GM12865 (cell line): ENCODE measurements at places on chromosomes 3 and 15.

DNA sequence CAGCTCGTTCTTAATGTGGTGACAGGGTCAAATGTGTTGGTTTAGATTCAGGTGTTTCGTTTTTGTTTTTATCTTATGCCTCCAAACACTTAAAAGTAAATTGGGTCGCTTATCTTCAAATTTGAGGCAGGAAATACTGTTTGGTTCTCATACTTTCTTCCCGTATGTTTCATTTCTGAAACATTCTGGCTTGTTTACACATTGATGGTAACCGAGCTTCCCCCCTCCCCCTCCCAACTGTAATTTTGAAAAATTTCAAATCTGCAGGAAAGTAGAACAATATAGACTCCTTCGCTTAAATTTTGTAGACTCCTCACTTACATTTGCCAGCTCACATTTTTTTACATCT, 64.9 kb downstream of the CMTM8 start:
- no peak for DNase-seq

DNA sequence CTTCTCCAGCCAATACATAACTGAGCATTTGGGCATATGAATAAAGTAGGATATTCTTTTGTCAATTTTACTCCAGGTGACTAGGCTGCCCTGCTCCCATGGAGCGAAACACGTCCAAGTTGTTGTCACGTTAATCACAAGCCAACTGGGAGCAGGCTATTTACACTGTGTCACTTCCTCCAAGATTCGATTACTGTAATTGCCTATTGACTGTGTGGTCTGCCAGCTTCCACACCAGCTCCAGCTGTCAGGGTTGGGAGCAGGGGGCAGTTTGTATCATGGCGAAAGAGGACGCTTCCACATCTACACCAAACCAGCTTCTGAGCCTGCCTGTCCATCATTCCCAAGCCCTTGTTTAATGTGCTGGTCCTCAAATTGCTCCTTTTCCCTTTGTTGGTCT, 89.2 kb upstream of the RORA start:
- no peak for DNase-seq

DNA sequence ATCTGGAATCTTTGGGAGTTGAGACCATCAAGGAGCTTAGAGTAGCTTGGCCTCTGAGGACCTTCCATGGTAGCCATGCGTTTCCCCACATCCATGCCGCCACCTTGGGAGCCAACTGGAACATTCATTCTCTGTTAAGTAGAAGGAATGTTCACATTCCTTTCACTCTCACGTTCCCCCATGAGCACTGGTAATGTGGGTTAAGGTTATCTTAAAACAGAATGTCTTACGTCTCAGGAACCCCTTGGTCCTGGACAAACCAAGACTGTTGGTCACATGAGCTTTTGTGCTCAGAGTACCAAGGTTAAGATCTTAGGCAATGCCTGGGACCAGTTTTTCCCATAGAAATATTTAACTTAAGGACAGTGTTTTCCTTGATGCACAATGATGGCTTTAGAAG, 211.7 kb upstream of the UBE2E1 start:
- no peak for DNase-seq

DNA sequence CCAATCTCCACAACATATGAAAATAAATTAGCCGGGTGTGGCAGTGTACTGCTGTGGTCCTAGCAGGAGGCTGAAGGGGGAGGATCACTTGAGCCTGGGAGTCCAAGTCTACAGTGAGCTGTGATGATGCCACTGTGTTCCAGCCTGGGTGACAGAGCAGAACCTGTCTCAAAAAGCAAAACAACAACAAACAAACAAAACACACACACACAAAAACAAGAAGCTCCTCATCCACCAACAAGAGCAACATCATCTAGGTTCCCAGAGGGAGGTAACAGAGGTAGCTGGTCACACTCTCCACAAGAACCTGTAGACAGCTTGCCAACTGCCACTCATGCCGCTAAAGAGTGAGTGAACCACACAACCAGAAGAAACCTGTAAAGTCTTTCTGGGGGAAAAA, 34.8 kb downstream of the PTPN9 start:
- no peak for DNase-seq

GRCh38 chr15:34776606-34777105, 18.7 kb downstream of the ACTC1 start:
- no peak for DNase-seq

DNA sequence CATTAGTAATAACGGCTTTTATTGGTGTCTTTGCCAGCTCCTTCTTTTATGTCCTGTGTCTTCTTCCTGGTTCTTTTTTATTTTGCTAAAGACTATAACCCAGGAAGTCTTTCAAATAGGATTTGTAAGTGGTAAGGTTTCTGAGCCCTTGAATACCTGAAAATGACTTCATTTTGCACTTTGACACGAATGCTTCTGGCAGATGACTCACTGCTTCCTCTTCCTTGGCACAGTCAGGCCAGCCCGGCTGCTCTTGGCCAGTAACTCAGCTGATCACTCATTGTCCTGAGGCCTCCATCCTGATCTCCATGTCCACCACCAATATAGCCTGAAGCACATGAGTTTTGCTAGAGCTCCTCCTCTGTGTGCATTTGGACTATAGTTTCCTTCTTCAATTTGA, 48.7 kb upstream of the NR2E3 start:
- DNase-seq, result no peak

DNA sequence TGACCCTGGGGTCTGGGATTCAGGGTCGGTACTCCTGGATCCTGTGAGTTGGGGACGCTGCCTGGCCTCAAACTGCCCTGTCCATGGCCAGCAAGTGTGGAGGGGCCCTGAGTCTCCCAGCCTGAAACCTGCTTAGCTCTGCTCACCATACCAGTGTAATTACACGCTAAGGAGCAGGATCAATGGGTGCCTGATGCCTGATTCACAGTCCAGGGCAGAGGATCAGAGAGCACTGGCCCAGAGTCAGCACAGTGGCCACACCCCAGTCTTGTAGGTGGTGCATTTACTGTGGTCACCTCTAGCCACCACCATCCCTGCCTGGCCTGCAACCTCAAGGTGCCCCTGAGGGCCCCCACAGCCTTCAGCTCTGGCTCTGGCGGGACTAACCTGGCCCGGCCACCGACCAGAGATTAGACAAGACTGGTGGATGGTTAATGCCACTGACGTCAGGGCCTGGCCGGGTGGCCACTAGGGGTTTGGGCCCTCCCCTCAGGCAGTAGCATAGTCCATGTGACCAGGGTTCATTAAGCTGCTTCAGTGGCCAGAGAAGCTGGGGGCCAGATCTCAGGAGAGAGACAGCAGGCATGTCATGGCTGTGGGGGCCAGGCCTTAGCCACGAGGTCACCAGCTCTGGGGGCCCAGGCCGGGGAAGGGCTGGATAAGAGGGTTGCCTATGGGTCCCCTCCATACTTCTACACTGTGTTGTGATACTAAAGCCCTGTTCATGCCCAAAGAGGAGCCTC, 3.3 kb upstream of the SLC38A3 start:
- no peak for DNase-seq

- DNase-seq, result no peak
Observed at GRCh38 chr3:135739779-135740178, 225.7 kb upstream of the PPP2R3A start.

- no peak for DNase-seq
Observed at GRCh38 chr3:16439163-16439847, 74.2 kb downstream of the RFTN1 start.

DNA sequence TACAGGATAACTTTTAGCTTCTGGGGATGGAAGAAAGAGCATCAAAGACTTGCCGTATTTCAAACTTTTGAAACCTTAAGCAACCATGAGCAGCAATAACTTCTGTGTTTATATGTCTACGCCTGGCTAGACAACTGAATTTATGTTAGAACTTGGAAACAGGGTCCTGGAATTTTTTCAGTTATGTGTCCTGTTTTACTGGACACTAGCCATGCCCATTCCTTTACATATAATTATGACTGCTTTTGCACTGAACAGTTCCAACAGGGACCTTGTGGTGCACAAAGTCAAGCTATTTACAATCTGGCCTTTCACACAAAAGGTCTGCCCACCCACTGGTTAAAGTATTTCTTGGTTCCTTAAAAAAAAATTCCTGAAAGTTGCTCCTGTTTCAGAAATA, 37.1 kb downstream of the TJP1 start:
- no peak for DNase-seq

GRCh38 chr3:187970106-187970505, 183.9 kb upstream of the LPP start:
- DNase-seq, result no peak

DNA sequence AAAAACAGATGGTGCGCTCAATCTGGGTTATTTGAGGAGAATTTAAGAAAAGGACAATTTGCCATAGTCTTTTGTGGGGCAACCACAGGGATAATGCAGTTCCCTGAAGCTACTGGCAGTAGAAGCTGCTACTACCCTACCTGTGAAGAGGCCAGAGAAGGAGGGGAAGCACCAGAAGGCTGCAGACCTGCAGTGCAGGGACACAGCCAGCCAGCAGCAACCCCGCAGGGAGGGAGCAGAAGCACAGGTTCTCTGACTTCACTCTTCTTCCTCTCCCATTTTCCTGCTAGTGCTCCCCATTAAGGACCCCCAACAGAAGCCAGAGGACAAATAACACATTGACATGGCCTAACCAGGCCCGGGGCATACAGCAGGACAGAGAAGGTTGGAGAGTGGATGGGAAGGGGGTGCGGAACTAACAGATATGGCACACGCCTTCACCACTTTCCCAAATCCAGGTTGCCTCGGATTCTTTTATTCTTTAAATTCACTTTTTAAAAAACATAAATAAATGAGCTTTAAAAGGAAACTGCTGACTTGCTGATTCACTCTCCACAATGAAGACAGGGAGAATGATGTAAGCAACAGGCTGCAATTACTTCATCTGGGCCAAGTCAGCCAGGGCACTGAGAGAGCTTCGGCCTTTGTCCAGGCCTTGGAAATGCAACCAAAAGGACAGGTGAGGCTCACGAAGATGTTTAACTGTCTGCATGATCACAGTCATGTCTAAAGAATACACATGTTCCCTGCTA, 30.1 kb downstream of the POPDC2 start:
- DNase-seq, result peak; percentile 20

DNA sequence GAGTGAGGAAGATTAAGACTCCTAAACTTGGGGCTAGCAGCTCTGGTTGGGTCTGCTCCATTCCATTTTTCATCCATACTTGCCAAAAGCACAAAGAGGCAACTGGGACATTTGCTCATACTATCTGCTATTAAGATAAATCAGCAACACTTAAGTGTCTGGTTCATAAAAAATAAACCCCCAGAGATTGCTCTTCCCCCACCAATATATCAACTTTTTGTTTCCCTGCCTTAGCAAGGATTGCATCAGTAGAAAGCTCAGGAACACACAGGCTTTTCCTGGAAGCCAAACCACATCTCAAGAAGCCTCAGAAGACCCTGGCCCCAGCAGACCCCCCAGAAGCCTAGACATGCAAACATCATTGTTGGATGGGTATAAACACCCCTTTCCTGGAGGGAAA, 232.4 kb upstream of the WNT5A start:
- DNase-seq, result no peak

GRCh38 chr15:81511138-81511537, 137.1 kb upstream of the TMC3 start:
- no peak for DNase-seq

DNA sequence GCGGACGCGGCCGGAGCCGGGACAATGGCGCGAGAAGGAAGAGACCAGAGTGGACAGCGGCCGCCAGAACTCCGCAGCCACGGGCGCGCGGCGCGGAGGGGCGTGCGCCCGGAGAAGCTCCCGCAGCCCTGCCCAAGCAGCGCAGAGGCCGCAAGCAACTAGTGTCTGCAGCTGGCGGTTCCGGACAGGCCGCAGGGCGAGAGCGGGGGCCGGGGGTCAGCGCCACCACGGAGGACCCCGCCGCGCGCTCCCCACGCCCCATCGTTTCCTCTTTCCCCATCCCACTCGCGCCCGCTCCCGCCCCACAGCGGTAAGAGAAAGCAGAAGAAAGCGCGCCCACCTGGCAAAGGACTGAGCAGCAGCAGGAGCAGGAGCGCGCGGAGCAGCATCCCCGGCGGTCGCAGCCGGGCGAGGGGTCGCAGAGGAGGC, 440 bp downstream of the PRTG start:
- peak; percentile 9 for DNase-seq

DNA sequence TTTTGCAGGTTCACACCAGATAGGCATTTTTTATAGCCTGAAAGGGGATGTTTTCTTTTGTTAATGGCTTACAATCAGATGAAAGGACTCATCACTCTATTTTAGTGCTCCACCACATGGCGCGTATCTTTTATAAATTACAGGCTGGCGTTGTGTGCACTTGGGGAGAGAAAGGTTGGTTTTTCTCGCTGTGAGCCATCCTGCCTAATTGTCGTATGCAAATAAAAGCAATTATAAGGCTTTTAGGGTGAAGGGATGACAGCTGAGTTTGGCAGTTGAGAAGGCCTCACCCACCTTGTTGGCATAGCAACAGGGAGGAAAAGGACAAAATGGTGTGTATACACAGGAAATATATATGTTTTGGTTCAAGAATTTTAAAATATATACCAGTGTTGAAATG, 268.0 kb downstream of the NR2F2 start:
- no peak for DNase-seq

GRCh38 chr3:72487946-72488737, 360.1 kb downstream of the SHQ1 start:
- DNase-seq, result peak; percentile 56

DNA sequence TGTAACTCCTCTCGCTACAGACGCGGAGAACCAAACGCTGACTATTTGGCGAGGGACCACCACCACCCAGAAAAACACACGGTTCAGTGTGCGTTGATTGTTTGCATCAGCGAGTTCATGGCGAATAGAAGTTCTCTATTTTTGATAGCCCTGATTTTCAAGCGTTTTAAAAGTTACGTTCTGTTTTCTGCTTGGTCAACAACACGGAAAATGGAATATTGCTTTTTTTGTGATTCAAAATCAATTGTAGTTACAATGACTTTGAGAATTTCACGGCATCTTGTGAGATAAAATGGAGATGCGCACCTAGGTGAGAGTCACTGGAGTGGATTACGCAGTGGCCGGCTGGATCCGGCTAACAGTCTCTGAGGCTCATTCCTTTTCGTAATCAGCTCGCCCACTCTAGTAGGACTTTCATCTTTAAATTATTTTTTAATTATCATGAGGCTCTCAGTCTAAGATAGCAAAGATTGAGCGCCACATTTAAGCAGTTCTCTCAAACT, 54.8 kb downstream of the CCDC54 start:
- DNase-seq, result no peak

GRCh38 chr3:171791692-171792076, 18.6 kb downstream of the PLD1 start:
- no peak for DNase-seq

DNA sequence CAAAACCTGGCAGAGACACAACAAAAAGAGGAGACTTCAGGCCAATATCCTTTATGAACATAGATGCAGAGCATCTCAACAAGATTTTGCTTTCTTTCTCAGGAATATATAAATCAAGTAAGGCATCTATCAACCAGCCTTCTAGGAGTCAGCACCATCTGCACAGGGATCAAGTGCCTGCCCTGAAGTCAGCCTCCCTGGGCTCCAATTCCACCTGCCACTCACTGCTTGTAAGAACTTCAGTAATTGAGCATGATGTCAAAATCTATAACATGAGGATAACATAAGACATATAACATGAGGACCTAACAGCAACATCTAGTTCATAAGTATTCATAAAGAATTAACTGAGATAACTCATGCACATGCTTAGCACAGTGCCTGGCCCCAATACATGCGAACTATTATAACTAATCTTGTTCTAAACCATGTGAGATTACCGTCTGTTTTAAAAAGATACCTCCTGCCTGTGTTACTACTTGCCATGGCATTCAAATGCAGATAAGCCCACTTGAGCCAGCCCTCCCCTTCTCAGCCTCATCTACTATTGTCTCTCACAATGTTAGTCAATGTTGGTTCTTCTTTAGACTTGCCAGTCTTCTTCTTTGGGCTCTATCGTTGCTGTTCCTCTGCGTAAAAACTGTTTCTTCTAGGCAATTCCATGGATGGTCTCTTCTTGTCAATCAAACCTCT, 91.6 kb downstream of the PLD1 start:
- DNase-seq, result no peak

- no peak for DNase-seq
Observed at GRCh38 chr15:56654624-56655023, 78.7 kb downstream of the ZNF280D start.
